ENCODE measurements at places on chromosomes 13 and 19.

DNA sequence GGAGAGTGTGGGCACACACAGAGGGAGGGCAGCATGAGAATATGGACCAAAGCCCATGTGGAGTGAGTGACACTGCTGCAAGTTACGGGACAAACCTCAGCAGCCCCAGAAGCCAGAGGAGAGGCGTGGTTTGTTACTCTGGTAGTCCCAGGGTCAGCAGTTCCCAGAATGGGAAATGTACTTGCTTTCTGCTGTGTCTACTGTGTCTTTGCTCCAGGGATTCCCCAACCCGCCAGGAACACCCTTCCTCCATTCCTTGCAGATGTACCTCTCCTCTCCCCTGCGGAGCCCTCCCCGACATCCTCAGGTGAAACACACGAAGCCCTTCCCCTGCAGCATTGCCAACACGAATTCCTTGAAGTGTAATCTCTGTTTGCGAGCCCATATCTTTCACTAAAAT lies 47.2 kb downstream of the MYO16 start:
- DNase-seq: no peak

DNA sequence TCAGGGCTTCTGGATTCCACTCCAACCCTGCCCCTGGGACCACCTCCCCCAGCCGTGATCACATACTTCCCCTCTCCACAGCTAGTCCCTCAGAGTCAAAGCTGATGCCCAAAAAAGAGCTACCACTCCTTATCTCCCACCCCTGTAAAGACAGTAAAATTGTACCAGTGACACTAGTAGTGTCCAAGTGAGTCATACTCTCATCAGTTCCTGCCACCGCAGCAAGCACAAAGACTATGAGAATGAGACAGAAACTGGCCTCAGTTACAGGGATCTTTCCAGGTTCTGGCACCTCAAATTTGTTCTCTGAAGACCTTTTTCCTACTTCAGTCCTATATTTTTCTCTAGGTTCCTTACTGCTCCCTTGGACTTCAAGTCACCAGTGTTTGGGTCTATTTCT lies 144.2 kb downstream of the SPRY2 start:
- no peak for DNase-seq

DNA sequence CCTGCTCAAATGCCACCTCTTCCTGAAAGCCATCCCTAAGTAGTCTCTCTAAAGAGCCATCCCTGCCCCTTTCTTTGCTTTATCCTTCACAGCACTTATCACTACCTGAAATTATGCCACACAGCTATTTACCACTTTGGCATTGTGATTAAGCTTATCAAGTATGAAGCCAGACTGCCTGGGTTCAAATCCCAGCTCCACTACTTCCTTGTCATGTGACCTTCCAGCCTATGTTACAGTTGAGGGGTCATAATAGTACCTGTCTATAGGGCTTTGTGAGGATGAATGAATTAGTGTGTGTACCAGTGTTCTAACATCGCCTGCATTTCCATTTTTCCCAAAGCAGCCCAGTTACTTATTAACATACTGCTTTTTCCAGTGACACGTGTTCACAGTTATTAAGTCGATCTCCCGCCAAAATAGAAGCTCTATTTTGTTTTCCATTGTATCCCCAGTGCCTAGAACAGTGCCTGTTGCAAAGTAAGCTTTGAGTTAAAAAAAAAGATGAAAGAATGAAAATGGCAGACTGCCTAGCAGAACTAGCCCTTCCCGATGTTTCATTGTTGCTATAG lies 32.8 kb downstream of the ZSWIM9 start:
- no peak for DNase-seq

GRCh38 chr13:113905942-113906341 lies 42.1 kb upstream of the GAS6 start:
- no peak for DNase-seq

GRCh38 chr19:1416014-1416841 lies 8.8 kb downstream of the DAZAP1 start:
- no peak for DNase-seq

- DNase-seq: no peak
These were observed 27.2 kb downstream of the CCDC8 start for GRCh38 chr19:46386151-46386550.

DNA sequence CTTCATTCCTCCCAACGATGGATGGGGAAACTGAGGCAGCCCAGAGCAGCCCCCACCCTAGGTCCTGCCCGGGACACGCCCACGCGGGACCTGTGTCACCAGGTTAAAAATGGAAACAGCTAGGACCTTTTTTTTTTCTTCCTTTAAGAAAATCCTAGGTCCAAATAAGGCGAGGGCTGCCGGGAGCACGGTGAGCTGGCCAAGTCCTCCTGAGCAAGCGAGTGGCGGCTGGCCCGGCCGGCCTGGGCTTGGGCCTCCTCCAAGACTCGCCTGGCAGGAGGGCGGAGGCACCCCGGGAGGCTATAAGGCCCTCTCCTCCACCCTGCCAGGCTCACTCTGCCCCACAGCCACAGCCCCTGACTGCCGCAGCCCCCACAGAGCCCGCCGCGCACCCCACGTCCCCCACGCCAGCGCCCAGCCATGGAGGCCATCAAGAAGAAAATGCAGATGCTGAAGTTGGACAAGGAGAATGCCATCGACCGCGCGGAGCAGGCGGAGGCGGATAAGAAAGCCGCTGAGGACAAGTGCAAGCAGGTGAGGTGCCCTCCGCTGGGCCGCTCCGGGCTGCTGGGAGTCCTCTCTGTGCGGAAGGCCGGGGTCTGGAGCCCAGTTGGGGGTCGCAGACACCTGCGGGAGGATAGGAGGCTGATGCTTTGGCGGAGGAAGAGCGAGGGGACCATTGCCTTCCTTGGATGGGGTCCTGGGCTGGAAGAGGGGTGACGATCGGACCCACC lies 8.9 kb upstream of the TPM4 start:
- DNase-seq: no peak

GRCh38 chr13:113137691-113138298 lies 15.2 kb downstream of the F10 start:
- DNase-seq: no peak

DNA sequence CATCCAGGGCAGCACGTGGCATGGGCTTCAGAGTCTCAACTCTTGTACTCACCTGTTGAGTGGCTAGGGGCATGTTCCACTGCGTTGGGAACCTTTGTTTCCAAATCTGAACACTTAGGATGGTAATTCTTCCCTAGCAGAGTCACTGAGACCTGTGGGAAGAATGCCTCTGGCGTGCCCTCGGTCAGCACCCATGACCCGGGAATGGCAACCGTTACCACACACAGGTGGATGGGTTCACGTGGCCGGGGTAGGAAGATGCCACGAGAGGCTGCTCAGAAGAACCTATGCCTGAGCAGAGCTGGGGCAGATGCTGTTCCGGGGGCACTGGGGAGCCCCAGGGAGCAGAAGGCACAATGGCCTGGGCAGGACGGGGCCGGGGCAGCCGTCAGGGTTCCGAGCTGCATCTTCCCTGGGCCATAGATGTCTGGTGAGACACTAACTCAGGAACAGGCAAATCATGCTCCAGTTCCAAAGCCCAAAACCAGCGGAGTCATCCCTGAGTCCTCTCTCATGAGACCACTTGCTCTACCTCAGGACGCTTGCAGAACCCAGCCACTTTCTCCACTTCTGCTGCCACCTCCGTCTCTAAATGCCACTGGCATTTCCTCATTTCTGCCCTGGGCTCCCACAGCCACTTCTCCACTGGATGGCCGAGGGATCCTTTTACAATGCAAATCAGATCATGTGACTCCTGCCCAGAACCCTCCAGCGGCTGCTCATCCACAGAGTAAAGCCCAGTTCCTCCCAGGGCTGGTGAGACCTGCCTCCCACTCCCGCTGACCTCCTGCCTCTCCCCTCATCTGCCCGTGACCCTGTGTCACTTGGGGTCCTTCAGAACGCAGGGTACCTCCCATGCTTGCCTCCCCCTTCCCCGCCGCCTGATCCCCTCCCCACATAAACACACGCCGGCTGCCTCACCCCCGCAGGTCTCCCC lies 36.7 kb downstream of the FAM124A start:
- DNase-seq: no peak

DNA sequence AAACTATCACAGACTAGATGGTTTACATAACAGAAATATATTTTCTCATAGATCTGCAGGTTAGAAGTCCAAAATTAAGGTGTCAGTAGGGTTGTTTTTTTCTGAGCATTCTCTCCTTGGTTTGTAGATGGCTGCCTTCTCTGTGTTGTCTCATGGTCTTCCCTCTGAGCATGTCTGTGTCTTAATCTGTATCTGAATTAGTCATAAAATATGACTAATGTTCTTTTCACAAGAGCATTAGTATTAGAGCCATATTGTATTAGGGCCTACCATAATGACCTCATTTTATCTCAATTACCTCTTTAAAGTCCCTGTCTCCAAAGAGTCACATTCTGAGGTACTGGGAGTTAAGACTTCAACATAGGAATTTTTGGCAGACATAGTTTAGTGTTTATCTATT lies 77.2 kb upstream of the OBI1 start:
- no peak for DNase-seq

DNA sequence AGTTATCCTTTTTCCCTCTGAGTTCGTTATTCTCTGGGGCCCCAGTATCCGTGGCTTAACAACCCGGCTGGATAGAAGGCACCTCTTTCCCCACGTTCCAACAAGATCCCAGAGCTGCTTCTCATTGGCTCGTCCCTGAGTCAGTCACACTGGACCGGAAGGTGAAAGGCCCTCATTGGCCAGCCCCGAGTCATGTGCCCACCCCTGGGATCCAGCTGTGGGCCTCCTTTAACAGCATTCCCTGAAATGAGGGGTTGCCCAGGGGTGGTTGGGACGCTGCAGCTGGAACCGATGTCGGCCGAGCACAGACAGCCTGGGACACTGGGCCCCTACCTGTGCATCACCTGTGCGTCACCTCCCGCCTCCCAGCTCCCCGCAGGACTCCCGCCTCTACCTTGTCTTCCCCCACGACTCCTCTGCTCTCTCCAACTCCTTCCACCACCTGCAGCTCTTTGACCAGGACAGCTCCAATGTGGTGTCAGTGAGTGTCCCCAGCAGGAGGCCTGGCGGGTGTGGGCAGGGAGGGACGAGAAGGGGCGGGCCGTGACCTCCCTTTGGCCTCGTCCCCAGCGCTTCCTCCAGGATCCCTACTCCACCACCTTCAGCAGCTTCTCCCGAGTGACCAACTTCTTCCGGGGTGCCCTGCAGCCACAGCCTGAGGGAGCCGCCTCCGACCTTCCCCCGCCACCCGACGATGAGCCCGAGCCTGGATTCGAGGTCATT lies 4.3 kb downstream of the TBC1D17 start:
- no peak for DNase-seq

DNA sequence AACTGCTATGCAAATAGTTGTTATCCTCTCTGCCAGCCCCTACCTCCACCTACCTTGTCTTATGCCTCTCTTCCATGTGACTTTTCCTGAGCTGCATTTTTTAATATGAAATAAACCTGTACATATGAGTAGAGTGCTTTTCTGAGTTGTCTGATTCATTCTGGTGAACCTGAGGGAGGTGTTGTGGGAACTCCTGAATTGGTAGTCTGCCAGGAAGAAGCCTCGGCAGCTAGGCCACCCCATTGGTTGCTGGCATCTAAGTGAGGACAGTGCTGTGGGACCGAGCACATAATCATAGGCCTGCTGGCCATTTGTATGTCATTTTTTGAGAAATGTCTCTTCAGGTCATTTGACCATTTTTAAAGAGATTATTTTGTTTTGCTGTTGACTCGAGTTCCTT lies 1146.8 kb downstream of the UQCRFS1 start:
- no peak for DNase-seq

- DNase-seq: no peak
These were observed 24.1 kb downstream of the RRAS start for GRCh38 chr19:49615861-49616260.

DNA sequence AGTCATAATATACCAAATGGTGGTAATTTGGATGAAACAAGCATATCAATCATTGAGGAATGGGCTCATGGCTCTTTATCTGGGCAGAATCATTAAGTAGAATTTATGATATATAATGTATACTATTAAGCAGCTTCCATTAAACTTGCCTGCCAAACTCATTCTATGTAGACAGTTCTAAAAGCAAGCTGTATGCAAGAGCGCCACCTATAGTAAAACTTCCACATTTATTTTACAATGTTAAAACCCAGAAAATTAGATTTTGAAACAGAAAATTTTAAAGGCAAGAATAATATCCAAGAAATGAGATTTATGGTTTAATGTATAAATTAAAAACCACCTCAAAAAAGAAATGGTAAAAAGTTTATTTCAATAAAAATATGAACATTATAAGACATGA lies 161.5 kb downstream of the MZT1 start:
- DNase-seq: no peak

- DNase-seq: no peak
These were observed 5.7 kb downstream of the VSTM2B start for GRCh38 chr19:29531458-29532025.

DNA sequence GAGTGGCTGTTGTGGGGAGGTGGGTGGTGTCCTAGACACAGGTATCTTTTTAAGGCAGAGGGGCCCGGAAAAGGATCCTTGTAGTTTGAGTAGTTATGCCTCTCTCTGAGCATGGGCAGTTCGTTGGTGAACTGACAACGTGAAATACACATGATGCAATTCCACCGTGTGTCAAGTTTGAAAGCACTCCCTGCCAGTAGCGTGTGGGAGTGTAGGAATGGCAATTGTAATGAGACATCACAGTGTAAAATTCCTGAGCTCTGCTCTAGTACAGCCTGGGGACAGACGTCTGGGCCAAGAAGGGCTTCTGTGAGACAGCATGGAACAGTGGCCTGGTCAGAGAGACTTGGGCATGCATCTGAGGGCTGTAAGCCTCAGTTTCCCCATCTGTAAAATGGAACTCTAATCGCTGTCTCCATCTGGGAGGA lies 10.4 kb upstream of the ASF1B start:
- peak; percentile 76 for DNase-seq

- no peak for DNase-seq
These were observed 116.7 kb downstream of the KDM4B start for GRCh38 chr19:5085566-5085965.

DNA sequence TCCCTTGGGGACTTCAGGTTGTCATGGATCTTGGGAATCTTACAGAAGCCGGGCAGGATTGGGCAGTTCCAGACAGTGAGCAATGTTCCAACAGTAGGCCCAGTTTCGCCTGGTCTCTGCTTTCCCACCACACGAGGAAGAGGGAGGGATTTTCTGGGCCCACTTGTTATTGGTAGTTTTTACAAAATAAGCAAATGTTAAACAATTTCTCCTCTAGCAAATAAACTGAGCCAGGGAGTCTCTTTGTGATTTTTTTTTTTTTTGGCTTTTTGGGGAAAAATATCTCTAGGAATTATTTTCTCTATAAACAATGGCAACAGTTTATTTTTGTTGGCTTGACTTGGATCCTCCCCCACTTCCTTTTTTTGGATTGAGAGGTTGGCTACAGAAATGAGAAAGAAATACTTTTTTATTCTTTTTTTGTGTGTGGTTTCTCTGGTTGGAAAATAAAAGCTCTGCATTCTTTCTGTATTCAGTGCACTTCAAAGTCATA lies 89.3 kb downstream of the TM9SF2 start:
- no peak for DNase-seq
